ENCODE measurements at places on chromosomes 5 and 9.

DNA sequence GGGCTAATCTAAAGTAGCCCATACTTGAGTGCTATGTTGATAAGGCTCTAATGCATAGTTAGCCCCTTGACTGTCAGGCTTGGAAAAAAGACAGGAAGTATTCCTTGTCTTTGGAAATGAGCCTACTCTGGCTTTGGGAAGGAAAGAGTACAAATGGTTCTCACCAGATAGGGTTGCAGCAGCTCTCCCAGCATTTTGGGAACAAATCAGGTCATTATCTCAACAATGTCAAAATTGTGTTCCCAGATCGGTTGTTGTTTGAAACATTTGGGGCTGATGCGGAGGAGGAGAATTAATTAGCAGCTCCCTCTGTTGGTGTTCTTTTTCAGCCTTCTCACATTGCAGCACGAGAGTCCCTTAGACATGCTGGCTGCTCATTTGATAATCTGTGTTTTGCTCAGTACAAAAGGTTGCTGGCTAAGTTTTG is 294.7 kb upstream of the DMRT1 start:
- DNase-seq, result no peak

GRCh38 chr5:124739634-124740025 is 6.8 kb downstream of the ZNF608 start:
- no peak for DNase-seq

GRCh38 chr9:136693490-136694162 is 6.4 kb upstream of the AGPAT2 start:
- no peak for DNase-seq

- no peak for DNase-seq
Measured at GRCh38 chr5:82031220-82032119, 59.6 kb downstream of the ATG10 start.

DNA sequence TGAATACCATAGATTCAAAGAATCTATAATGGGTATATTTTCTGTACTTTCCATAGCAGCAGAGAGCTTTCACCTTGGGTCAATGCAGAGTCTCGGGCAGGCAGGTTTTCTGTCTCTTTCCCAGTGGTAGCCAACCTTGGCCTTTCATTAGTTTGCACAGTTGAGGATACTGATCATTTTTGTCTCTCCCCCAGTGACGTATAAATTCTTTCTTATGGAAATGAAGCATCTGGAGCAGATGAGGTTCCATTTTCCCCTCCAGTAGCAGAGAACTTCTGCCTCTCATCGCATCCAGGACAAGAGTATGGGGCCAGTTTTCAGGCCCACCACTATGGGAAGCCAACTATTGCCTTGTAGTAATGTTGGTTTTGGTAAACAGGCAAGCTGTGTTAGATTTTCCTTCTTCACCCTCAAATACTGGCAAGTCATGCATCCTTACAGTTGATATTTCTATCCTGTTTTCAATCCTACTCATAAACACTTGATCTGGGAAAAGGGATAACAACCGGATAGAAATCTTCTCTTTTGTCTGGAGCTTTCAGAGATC is 845.2 kb upstream of the CDH18 start:
- no peak for DNase-seq

DNA sequence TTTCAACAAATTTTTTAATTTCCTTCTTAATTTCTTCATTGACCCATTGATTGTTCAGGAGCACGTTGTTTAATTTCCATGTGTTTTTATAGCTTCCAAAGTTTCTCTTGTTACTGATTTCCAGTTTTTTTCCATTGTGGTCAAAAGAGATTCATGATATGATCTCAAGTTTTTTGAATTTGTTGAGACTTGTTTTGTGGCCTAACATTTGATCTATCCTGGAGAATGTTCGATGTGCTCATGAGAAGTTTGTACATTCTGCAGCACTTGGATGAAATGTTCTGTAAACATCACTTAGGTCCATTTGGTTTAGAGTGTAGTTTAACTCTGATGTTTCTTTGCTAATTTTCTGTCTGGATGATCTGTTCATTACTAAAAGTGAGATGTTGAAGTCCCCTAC is 14.7 kb upstream of the PPIC start:
- no peak for DNase-seq

DNA sequence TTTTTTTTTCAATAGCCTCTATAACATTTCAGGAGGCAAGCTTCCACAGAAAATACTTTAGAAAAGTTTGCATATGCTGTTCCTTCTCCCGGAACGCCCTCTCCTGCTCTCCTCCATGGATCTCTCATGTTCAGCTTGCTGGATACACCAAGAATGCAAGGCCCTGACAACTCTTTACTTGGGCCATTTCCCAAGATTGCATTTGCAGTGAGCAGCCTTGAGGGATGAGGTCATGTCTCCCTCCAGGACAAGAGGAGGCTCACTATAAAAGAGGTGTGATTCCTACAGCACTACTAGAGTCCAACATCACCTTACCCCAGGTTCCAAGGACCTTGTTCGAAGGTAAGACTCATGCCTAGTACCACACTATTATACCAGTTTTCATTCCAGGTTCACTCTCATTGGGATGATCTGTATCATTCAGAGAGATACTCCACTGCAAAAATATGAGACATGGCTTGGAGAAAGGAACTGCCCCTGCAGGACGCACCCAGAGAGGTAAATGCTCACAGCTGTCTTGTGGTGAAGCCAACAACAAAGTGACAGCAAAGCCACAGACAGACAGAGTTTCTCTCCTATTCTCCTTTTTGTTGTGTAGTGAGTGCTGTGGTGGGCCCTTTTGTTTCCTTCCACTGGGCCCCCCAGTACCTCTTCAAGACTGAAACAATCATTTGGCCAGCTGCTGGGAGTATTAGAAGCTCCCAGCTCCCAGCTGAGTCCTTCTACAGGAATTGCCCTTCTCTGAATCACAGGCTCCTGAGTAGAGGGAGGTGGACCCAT is 151.7 kb upstream of the ZNF366 start:
- no peak for DNase-seq

- DNase-seq, result no peak
Measured at GRCh38 chr9:18718393-18718792, 244.4 kb downstream of the ADAMTSL1 start.

GRCh38 chr9:86749894-86750255 is 197.4 kb downstream of the GAS1 start:
- no peak for DNase-seq

DNA sequence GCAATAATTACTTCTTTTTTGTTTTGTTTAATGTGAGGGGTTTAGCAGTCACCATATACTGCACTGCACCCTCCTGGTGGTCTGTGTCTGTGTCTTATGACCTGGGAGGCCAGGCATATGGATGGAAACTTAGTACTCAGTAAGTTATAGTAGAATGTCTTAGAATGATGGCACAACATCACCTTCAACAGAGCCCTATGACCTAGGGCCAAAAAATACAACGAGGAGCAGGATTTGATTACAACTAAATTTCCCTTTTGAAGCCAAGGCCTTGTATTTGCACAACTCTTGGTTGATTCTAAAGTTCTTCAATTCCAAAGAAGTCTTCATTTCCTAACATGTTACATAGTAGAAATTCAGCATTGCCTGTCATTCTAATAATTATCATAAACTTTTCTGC is 422.1 kb upstream of the PIK3R1 start:
- DNase-seq, result no peak

- DNase-seq, result no peak
Measured at GRCh38 chr5:109739741-109740728, 50.3 kb downstream of the MAN2A1 start.
